Stimulated activated CD8-positive, alpha-beta memory T cell treated with anti-CD3 and anti-CD28 coated beads, Interleukin-7, amount 100 ng/mL, for 4 hours (primary cell): ENCODE measurements at places on chromosomes 2 and 18.

DNA sequence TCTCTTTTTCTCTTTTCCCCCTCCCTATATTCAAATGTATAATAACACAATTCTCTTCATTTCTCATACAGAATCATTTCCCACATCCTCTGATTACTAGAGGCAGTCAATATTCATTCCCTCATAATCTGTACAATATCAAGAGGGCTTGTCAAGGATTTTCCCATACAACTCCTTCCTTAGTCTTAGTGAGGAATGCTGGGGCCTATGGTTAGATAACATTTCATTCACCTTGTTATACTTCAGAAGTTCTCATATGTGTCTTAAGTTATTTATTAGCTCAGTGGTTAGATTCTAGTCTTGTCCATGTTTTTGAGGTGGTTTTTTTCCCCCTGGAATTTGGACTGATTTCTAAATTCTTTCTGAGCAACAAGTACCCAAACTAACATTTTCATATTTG, 289.5 kb downstream of the PDE11A start:
- no peak for DNase-seq

DNA sequence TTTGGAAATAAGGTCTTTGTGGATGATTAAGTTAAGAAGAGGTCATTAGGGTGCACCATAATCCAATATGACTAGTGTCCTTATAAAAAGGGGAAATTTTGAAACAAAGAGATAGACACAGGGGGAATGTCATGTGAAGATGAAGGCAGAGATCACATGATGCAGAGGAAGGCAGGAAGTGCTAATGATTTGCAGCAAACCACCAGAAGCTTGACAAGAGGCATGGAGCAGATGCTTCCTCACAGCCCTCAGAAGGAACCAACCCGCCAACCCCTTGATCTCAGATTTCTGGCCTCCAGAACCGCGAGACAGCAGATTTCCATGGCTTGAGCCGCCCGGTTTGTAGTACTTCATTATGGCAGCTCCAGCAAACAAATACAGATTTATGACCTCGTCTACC, 17.4 kb upstream of the SMARCAL1 start:
- no peak for DNase-seq

DNA sequence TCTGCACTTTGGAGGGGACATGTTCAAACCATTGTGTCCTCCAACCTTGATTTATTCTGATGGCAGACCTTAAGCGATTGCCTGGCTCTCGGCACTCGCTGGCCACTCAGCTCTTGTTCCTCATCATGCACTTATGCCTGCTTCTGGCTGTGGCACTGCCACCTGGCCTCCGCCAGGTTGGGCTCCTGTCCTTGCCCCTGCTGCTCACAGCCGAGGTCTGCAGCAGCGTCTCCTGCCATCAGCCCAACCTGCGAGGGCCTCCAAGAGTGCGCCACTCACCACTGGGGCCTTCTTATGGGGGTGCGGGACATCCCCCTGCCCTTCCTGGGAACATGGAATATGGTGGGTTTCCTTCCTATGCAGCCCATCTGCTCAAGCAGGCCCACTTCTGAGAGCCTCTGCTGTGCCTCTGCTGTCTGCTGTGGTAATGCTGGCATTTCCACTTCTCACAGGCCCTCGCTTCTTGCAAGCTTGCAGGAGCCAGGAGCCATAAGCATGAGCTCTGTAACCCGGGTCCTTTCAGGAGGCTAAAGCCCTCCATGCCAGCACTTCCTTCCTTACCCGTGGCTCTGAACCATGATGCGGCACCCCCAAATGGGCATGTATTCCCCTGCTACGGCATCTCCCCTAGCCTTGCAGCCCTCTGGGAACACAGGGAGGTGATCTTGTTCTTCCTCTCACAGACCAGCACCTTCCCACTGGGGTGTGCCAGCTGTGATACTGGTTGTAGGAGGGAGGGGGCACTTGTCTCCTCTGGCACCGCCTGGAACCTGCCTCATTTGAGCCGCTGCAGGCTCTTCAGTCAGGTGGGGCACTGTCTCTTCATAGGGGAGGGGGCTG, 58.6 kb upstream of the HS6ST1 start:
- no peak for DNase-seq

- no peak for DNase-seq
These were observed 36.3 kb downstream of the SMAD2 start for GRCh38 chr18:47893939-47894699.

DNA sequence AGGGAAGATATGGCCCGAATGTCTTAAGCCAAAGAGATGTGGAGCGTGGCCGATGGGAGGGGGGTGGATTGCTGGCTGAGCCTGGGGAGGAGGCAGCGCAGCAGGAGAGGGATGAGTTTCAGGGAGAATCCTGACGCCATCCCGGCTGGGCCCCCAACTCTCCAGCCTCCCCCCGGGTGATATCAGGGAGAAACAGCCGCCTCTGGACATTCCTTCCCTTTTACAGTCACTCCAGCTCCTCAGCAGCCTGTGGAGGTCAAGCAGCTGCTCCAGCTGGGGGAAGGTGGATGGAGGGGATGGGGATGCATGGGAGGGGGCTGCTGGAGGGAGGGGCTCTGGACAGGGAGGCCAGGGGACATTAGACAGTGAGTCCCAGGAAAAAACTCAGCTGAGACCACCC, 9.5 kb upstream of the DES start:
- no peak for DNase-seq

DNA sequence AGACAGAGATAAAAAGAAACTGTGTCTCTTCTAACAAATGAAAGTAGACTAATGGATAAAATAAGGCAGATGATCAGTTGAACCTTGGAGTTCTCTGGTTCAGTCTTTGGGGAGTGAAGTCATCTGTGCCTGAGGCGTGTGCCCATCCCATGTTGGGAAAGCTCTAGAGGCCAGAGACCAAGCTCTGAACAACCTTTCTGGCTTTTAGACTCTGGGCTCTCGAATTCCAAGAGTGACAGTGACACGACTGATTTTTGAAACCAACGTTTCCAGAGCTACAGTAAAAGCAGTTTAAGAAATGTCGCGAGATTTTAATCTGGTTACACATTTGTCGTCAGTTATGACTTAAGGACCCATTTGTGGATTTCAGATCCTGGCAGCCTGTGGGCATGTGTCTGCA, 83.7 kb upstream of the APCDD1 start:
- no peak for DNase-seq

DNA sequence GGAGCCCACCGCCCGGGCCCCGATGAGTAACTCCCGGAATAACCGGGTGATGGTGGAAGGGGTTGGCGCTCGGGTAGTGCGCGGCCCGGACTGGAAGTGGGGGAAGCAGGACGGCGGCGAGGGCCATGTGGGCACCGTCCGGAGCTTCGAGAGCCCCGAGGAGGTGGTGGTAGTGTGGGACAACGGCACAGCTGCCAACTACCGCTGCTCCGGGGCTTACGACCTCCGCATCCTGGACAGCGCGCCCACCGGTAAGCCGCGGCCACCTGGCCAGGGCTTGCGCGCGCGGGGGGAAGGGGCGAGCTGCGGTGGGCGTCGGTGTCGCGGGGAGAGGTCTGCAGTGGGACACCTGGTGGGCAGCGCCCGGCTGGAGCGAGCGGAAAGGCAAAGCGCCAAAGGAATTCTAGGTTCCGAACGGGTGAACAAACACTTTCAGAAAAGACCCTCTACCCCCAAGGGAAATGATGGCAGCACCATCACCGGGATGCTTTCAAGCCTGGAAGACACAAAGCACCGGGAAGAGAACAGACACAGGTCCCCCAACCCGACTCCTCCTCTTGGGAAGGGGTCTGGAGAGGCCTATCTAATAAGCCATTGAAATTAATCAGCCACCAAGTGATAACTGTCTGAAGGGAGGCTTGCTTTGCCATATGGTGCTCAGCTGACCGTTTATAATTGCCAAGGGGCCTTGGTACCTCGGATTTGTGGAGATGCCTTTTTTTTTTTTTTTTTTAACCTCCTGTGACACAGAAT, 1.1 kb downstream of the MIB1 start:
- no peak for DNase-seq

GRCh38 chr2:190514676-190515075, 19.8 kb downstream of the NEMP2 start:
- DNase-seq: no peak

GRCh38 chr2:69743847-69744264, 1.9 kb downstream of the ANXA4 start:
- DNase-seq: no peak

DNA sequence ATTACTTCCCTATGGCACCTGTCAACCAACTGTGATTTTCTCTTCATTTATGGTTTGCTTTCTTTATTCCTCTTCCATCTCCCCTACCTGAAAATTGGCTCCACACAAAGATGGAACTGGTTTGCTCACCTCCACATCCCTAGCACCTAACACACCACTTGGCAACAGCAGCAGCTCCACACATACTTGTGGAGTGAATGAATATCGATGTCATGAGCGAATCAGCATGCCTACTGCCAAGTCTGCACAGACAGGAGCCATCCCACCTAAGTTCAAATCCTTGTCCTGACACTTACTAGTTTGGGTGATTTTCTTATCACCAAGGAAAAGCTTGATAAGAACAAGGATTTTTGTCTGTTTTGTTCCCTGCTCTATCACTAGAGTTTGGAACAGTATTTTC, 191.4 kb upstream of the TMEM200C start:
- no peak for DNase-seq
